Adrenal gland (tissue), 19 donors: ENCODE measurements at places on chromosomes 1 and 21.
A peak's percentile ranks its signal among the peaks of the same experiment; 100 is the strongest.

GRCh38 chr1:235933766-235934116 is 67.0 kb upstream of the LYST start:
- H3K4me3 ChIP-seq, result no peak overlapping the region
- H3K4me1 ChIP-seq, result no peaks in the 10 kb centered on the region
- DNase-seq, result no peak
- no peak overlapping the region for H3K27ac ChIP-seq
- no peaks in the 10 kb centered on the region for H3K27me3 ChIP-seq
- H3K36me3 ChIP-seq, result no peaks in the 10 kb centered on the region

- no peak overlapping the region for H3K4me3 ChIP-seq
- H3K27ac ChIP-seq, result no peak overlapping the region
- no peaks in the 10 kb centered on the region for H3K27me3 ChIP-seq
- DNase-seq, result no peak
- no peaks in the 10 kb centered on the region for H3K36me3 ChIP-seq
Observed at GRCh38 chr1:184110272-184111204, 59.0 kb downstream of the TSEN15 start.

- H3K4me3 ChIP-seq, result no peak overlapping the region
- DNase-seq, result no peak
- no peaks in the 10 kb centered on the region for H3K36me3 ChIP-seq
- peaks cover 23% of the 10 kb centered on the region for H3K4me1 ChIP-seq
Observed at GRCh38 chr1:39173119-39173994, 31.1 kb upstream of the MACF1 start.

DNA sequence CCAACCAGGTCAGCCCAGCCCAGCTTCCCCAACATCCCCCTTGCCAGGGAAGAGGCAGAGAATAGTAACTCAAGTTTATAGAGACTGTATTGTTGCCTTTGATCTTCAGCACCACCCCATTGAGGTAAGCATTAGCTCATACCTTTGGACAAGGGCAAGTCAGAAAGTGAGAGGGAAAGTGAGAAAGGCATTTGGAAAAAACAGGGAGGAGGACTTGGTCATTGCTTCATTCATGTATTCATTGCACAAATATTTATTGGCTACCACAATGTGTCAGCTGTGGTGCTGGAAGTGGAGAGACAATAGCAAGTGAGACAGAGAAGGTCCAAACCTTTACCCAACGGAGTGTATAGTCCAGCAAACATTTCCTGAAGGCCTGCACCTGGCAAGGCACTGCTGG is 561.2 kb downstream of the KIF26B start:
- no peaks in the 10 kb centered on the region for H3K4me1 ChIP-seq
- no peaks in the 10 kb centered on the region for H3K36me3 ChIP-seq
- no peaks in the 10 kb centered on the region for H3K27me3 ChIP-seq
- no peak overlapping the region for H3K4me3 ChIP-seq
- H3K27ac ChIP-seq, result no peak overlapping the region

GRCh38 chr1:166432655-166433054 is 265.9 kb upstream of the FAM78B start:
- no peaks in the 10 kb centered on the region for H3K27me3 ChIP-seq
- H3K4me1 ChIP-seq, result no peaks in the 10 kb centered on the region
- no peaks in the 10 kb centered on the region for H3K36me3 ChIP-seq
- no peak overlapping the region for H3K4me3 ChIP-seq
- no peak overlapping the region for H3K27ac ChIP-seq

- no peaks in the 10 kb centered on the region for H3K36me3 ChIP-seq
- no peak overlapping the region for H3K4me3 ChIP-seq
- no peaks in the 10 kb centered on the region for H3K27me3 ChIP-seq
- H3K4me1 ChIP-seq, result no peaks in the 10 kb centered on the region
- H3K27ac ChIP-seq, result no peak overlapping the region
- DNase-seq, result no peak
Observed at GRCh38 chr21:45893740-45894449, 87.7 kb upstream of the COL6A1 start.

DNA sequence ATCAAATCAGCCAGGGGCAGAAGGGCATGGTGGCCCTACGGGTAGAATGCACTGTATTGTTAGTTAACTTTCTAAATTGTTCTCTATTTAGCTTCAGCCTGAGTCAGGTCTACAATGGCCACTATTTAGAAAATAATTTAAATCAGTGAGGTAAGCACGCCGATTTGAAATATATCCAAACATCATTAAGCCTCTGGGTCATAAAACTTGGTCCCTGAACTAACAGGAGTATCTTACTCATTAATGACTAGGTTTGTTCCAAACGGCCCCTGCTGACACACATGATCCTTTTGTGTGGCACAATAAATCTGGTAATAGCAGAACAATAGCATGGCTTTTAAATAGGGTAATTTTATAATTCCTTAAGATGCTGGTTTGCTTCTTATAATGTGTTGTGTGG is 48.4 kb downstream of the STX6 start:
- no peak overlapping the region for H3K4me3 ChIP-seq
- H3K36me3 ChIP-seq, result no peaks in the 10 kb centered on the region
- no peak for DNase-seq
- H3K4me1 ChIP-seq, result peaks cover 9% of the 10 kb centered on the region
- no peaks in the 10 kb centered on the region for H3K27me3 ChIP-seq

DNA sequence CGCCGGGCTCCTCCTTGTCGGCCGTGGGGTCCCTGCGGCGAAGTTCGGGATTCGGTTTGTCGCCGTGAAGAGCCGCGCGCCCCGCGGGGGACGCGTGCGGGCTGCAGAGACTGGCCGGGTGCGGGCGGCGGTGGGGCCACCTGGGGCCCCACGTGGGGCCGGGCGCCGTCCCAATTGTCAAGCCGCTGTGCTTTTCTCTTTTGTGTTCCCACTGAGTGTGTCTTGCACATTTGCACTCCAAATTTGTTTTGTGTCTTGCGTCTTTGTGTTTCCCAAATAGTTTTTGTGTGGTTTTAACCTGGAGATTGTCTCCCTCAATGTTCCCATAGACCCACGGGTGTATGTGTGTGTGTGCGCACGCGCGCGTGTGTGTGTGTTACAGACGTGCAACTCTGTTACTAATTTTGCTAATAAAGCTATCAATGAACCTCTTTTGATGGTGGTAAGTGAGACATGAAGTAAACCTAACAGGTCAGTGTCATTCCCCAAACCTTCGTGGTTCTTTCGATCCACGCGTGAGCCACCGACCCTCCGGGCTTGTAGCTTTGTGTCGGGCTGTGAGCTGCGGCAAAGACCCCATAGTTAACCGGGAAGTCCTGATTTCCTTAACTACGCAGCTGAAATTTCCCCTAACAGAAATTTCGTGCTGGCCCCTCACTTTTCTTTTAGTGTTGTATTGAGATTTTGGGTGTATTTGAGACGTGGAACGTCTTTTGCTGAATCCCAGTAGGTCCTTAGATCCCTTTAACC is 708 bp downstream of the PRDM2 start:
- H3K27me3 ChIP-seq, result no peaks in the 10 kb centered on the region
- H3K4me1 ChIP-seq, result no peaks in the 10 kb centered on the region
- H3K4me3 ChIP-seq, result peak overlapping the region; percentile 96
- H3K36me3 ChIP-seq, result no peaks in the 10 kb centered on the region
- DNase-seq, result peak; percentile 57

GRCh38 chr1:206866062-206866461 is 639 bp downstream of the IL20 start:
- H3K36me3 ChIP-seq, result no peaks in the 10 kb centered on the region
- no peak for DNase-seq
- H3K4me3 ChIP-seq, result no peak overlapping the region
- H3K4me1 ChIP-seq, result no peaks in the 10 kb centered on the region

GRCh38 chr21:34817821-34818661 is 149.2 kb downstream of the CLIC6 start:
- no peak overlapping the region for H3K27ac ChIP-seq
- no peak for DNase-seq
- no peaks in the 10 kb centered on the region for H3K36me3 ChIP-seq
- H3K27me3 ChIP-seq, result no peaks in the 10 kb centered on the region
- H3K4me3 ChIP-seq, result no peak overlapping the region

DNA sequence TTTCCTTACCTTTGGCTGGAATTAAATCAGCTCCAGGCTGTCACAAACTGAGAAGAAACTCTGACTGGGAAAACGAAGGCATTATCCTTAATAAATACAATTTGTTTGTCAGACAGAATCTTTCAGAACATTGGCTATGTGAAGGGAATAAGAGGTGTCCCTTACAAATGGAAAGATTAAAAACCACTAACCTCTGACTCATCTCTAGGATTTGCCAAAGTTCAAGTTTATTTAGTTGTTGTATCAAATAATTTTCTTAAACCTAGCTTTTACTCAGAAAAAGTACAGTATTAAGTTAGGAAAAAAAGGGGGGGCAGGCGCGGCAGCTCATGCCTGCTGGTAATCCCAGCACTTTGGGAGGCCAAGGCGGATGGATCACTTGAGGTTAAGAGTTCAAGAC is 15.7 kb downstream of the SERTAD4 start:
- no peak overlapping the region for H3K27ac ChIP-seq
- DNase-seq, result no peak
- H3K4me3 ChIP-seq, result no peak overlapping the region
- H3K27me3 ChIP-seq, result peaks cover 13% of the 10 kb centered on the region
- H3K36me3 ChIP-seq, result no peaks in the 10 kb centered on the region

GRCh38 chr1:109361649-109362048 is 36.1 kb downstream of the SORT1 start:
- no peaks in the 10 kb centered on the region for H3K27me3 ChIP-seq
- H3K4me1 ChIP-seq, result peaks cover 18% of the 10 kb centered on the region
- peaks cover 4% of the 10 kb centered on the region for H3K36me3 ChIP-seq
- no peak for DNase-seq

GRCh38 chr1:231781892-231782291 is 155.3 kb downstream of the DISC1 start:
- no peaks in the 10 kb centered on the region for H3K27me3 ChIP-seq
- no peaks in the 10 kb centered on the region for H3K36me3 ChIP-seq
- DNase-seq, result no peak
- no peak overlapping the region for H3K4me3 ChIP-seq

DNA sequence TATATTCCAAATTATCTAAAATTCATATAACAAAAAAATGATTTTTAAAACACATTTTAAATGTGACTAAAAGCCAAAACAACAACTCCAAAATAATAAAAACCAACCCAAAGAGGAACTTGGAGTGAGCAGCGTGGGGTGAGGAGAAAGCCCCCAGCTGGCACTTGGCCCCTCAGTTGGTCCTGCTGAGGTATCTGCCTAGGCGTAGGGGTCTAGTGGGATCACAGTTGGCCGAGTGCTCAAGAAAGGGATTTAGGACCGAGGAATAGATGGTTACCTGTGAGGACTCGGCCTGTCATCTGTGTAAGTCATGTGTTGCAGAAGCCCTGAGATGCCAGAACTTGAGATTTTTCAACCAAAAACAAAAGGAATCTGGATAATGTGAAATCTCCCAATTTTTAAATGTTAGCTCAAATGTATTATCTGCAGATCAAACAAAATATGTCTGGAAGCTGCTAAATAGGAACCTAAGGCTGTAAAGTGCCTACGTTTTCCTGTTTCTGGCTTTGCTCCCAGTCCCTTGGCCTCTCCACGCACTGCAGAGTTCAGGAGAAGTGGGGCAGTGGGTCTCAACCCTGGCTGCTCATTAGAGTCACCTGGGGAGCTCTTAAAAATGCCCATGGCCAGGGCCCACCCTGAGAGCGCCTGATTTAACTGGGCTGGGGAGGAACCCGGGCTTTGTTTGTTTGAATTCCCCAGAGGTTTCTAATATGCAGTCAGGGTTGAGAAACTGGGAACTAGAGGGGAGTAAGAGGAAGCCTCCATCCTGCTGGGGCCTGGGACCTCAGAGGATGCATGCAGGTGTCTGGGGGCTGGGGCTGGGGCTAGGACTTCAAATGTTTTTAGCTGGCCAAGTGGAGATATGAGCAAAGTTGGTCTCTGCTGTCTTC is 38.5 kb upstream of the LDLRAP1 start:
- H3K4me3 ChIP-seq, result no peak overlapping the region
- no peaks in the 10 kb centered on the region for H3K27me3 ChIP-seq
- H3K27ac ChIP-seq, result no peak overlapping the region
- no peak for DNase-seq
- peaks cover 8% of the 10 kb centered on the region for H3K4me1 ChIP-seq

DNA sequence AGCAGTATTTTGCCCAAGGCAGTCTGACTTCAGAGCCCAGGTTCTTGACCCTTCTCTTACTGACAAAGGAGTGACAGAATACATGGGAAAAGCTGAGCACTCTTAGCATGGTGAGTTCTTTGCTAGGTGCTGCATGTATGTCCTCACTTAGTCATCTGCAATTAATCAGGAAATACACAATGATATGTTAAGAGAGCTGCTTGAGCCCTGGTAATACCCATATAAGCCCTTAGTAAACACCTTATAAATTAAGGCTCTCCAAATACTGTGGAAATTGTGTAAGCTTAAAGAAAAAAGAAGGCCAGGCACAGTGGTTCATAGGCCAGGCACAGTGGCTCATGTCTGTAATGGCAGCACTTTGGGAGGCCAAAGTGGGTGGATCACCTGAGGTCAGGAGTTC is 14.0 kb upstream of the TMEM81 start:
- H3K27me3 ChIP-seq, result no peaks in the 10 kb centered on the region
- no peaks in the 10 kb centered on the region for H3K4me1 ChIP-seq
- no peak overlapping the region for H3K27ac ChIP-seq
- peaks cover 91% of the 10 kb centered on the region for H3K36me3 ChIP-seq
- H3K4me3 ChIP-seq, result no peak overlapping the region
- no peak for DNase-seq

GRCh38 chr1:174850726-174851125 is 149.0 kb upstream of the CACYBP start:
- H3K36me3 ChIP-seq, result no peaks in the 10 kb centered on the region
- H3K4me3 ChIP-seq, result no peak overlapping the region
- DNase-seq, result no peak
- H3K27me3 ChIP-seq, result no peaks in the 10 kb centered on the region
- H3K4me1 ChIP-seq, result no peaks in the 10 kb centered on the region

DNA sequence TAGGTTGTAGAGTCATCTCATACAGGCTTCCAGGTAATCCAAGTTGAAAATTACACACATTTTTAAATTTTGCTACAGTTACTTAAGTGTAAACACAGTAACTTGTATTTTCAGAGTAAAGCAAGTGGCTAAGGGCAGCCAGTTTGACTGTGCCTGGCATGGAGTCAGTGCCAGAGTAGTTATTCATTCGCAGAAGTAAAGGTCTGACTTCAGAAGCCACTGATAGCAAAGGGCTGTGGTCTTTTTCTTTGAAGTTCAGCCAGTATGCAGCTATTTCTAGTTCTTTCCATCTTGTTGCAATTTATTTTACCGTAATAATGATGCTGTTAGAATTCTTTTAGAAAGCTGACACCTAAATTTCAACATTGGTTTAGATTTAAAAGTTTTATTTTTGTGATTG is 9.4 kb downstream of the TMEM50A start:
- H3K27ac ChIP-seq, result peak overlapping the region; percentile 45
- H3K4me1 ChIP-seq, result peaks cover 40% of the 10 kb centered on the region
- no peaks in the 10 kb centered on the region for H3K27me3 ChIP-seq
- no peak for DNase-seq
- H3K4me3 ChIP-seq, result no peak overlapping the region

DNA sequence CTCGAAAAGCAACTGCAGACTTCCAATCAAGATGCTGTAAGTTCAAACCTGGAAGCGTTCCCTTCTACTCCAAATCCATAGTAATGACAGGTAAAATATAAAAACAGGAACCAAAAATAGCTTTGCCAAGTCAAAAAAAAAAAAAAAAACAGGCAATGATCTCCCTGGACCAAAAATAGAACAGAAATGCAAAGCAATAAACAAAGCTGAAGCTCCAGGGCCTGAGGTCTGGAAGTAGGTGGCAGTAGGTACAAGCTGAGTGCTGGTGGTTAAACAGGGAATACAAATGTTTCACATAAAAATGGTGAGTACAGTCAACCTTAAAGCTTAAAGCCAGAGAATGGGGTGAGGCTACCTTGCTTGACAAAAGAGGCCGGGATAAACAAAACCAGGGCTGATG is 610.8 kb downstream of the SMYD3 start:
- DNase-seq, result no peak
- H3K36me3 ChIP-seq, result no peaks in the 10 kb centered on the region
- no peak overlapping the region for H3K27ac ChIP-seq
- H3K4me1 ChIP-seq, result no peaks in the 10 kb centered on the region
- H3K4me3 ChIP-seq, result no peak overlapping the region
- no peaks in the 10 kb centered on the region for H3K27me3 ChIP-seq
